ENCODE measurements at places on chromosomes 13 and 19.

- peak; percentile 24 for DNase-seq
- H3K27ac ChIP-seq: no peak overlapping the region
- no peaks in the 10 kb centered on the region for H3K4me1 ChIP-seq
- no peaks in the 10 kb centered on the region for H3K36me3 ChIP-seq
- no peak overlapping the region for H3K4me3 ChIP-seq
These were observed 18.5 kb downstream of the PTPRS start for GRCh38 chr19:5321851-5322681.

DNA sequence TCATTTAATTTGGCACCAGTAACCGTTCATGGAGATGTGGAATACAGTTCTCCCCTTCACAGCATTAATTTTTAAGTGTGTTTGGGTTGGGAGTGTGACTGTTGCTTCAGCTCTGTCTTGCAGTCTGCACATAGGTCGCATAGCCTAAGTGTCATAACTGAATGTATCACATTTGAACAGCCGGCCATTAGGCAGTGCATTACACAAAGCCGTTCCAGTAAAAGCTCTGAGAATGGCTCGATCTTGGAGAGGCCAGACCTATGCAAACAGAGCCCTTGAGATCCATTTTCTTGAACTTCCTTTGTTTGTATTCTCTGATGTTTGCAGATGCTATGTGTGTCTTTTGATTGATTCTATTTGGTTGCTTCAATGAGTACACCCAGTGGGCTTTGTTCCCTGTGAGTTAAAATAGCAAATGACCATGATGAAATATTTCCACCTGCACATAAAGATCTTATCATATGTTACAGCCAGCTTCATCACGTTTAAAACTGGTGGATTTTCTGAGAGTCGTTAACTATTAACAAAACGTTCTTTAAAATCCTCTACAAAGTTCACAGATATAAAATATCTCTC lies 1104.9 kb upstream of the SLC10A2 start:
- H3K36me3 ChIP-seq: no peaks in the 10 kb centered on the region
- no peak overlapping the region for H3K4me3 ChIP-seq
- H3K4me1 ChIP-seq: peaks cover 12% of the 10 kb centered on the region
- H3K27ac ChIP-seq: no peak overlapping the region
- DNase-seq: no peak

GRCh38 chr13:101425623-101426022 lies 9.3 kb upstream of the NALCN start:
- DNase-seq: no peak
- peaks cover 18% of the 10 kb centered on the region for H3K4me1 ChIP-seq
- H3K27me3 ChIP-seq: no peaks in the 10 kb centered on the region
- no peaks in the 10 kb centered on the region for H3K36me3 ChIP-seq

DNA sequence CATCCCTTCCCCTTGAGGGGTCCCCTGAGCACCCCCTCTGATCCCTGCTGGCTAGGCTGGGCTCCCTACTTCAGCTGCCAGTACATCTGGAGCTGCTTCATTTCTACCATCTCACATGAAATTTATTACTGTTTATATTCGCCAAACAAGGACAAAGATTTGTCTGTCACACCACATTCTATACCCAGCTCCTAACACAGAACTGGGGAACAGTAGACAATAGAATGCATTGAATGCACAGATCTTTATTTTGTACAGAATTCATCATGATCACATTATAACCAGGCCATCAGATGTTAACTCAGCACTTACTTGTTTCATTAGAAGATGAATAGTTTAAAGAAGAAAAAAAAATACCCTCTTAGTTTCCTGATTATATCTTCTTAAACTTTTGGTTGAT lies 159.4 kb downstream of the KLF5 start:
- no peaks in the 10 kb centered on the region for H3K4me1 ChIP-seq
- no peak overlapping the region for H3K4me3 ChIP-seq
- DNase-seq: no peak
- H3K27ac ChIP-seq: no peak overlapping the region

- H3K36me3 ChIP-seq: no peaks in the 10 kb centered on the region
- no peak for DNase-seq
- H3K4me1 ChIP-seq: 0 out of 2 replicates have a peak, but pooled peaks cover 5% of the 10 kb centered on the region
- H3K27ac ChIP-seq: no peak overlapping the region
These were observed 14.7 kb upstream of the USP12 start for GRCh38 chr13:27186295-27186694.

GRCh38 chr13:31793246-31793645 lies 53.9 kb downstream of the RXFP2 start:
- H3K4me3 ChIP-seq: no peak overlapping the region
- H3K4me1 ChIP-seq: no peaks in the 10 kb centered on the region
- no peak for DNase-seq
- no peak overlapping the region for H3K27ac ChIP-seq
- H3K36me3 ChIP-seq: no peaks in the 10 kb centered on the region
- no peaks in the 10 kb centered on the region for H3K27me3 ChIP-seq

GRCh38 chr19:1860042-1860775 lies 3.2 kb downstream of the KLF16 start:
- DNase-seq: peak; percentile 62
- no peak overlapping the region for H3K4me3 ChIP-seq
- peaks cover 10% of the 10 kb centered on the region for H3K4me1 ChIP-seq
- no peaks in the 10 kb centered on the region for H3K27me3 ChIP-seq
- H3K27ac ChIP-seq: no peak overlapping the region
- no peaks in the 10 kb centered on the region for H3K36me3 ChIP-seq

DNA sequence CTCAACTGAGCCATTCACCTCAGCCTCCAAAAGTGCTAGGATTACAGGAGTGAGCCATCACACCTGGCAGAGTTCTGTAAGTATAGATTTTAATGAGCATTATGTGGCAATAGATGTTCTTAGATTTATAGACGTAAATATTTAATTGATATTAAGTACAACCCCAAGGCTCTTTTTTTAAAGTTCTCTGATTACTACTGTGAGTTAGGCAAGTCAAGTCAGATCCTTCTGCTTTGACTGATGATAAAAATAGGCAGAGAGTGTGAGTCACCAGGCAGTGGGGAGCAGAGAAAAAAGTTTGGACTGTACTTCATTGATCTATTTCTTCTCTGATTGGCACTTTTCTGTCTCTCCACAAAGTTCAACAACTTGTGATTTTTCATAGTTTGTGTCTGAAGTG lies 1379.9 kb downstream of the UQCRFS1 start:
- no peak overlapping the region for H3K27ac ChIP-seq
- no peaks in the 10 kb centered on the region for H3K4me1 ChIP-seq
- no peaks in the 10 kb centered on the region for H3K27me3 ChIP-seq
- DNase-seq: no peak
- H3K4me3 ChIP-seq: no peak overlapping the region

DNA sequence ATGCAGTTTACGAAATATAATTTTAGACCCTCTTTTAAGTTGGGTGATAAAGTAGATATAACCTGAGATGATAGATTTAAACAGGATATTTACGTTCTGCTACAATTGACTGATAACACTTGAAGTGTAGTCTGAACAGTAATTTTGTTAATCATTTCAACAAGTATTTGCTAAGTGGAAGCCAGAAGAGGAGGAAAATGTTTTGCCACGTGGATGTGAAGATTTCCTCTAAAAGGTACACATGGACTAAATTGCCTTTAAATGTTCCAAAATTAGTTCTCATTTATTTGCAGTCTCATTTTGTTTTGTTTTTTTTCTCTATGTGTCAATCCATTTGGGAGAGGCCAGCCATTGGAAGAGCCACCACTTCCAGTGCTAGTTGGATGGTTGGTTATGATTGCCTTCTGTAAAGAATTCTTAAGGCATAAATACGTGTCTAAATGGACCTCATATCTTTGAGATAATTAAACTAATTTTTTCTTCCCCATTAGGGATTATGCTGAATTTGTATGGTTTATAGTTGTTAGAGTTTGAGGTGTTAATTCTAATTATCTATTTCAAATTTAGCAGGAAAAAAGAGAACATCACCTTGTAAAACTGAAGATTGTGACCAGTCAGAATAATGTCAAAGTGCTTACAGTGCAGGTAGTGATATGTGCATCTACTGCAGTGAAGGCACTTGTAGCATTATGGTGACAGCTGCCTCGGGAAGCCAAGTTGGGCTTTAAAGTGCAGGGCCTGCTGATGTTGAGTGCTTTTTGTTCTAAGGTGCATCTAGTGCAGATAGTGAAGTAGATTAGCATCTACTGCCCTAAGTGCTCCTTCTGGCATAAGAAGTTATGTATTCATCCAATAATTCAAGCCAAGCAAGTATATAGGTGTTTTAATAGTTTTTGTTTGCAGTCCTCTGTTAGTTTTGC lies 2.8 kb downstream of the MIR17HG start:
- no peak for DNase-seq
- peaks cover 8% of the 10 kb centered on the region for H3K4me1 ChIP-seq
- H3K4me3 ChIP-seq: peak overlapping the region; percentile 97

DNA sequence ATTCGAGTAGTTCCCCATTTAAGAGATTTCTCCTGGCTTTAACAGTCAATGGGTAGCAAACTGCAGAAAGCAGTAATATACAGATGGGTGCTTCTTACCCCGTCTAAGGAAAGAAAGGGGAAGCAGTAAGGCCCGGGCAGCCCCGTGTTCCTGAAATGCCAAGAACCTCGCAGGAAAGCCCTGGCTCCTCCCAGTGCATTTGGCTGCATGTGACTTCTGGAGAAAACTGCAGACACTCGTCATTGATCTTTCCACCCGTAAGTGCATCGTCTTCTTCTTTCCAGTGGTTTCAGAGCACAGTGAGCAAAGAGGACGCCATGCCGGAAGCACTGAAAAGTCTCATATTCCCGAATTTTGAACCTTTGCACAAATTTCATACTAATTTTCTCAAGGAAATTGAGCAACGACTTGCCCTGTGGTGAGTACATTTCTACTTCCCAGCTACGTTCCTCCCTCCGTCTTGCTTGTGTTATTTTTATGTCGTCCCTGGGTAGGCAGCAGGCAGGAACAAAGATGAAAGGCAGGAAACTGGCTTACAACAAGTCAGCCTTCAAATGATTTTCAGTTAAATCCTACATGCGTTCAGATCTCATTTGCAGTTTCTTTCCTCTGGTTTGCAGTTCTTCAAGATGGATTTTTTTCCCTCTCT lies 165.2 kb downstream of the STK24 start:
- H3K27me3 ChIP-seq: no peaks in the 10 kb centered on the region
- H3K4me3 ChIP-seq: no peak overlapping the region
- no peaks in the 10 kb centered on the region for H3K4me1 ChIP-seq

- 0 out of 2 replicates have a peak, but pooled peaks cover 2% of the 10 kb centered on the region for H3K4me1 ChIP-seq
- H3K4me3 ChIP-seq: no peak overlapping the region
- no peak for DNase-seq
- peaks cover 11% of the 10 kb centered on the region for H3K36me3 ChIP-seq
These were observed 58.9 kb upstream of the C1QTNF9 start for GRCh38 chr13:24250376-24251057.

DNA sequence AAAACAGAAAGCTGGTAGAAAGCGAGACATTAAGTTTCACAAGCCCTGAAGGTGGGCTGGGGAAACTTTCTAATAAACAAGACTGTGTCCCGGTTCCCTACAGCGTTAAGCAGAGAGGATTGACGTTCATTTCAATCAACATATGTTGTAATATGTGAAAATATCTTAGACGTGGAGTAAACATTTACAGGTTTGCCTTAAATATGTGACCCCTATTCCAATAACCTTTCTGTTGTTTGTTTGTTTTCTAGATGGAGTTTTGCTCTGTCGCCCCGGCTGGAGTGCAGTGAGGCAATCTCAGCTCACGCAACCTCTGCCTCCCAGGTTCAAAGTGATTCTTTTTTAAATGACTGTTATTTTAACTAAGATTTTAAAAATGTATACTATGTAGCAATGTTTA lies 526.2 kb downstream of the SUCLA2 start:
- H3K36me3 ChIP-seq: no peaks in the 10 kb centered on the region
- no peak overlapping the region for H3K27ac ChIP-seq
- no peaks in the 10 kb centered on the region for H3K4me1 ChIP-seq
- no peaks in the 10 kb centered on the region for H3K27me3 ChIP-seq

DNA sequence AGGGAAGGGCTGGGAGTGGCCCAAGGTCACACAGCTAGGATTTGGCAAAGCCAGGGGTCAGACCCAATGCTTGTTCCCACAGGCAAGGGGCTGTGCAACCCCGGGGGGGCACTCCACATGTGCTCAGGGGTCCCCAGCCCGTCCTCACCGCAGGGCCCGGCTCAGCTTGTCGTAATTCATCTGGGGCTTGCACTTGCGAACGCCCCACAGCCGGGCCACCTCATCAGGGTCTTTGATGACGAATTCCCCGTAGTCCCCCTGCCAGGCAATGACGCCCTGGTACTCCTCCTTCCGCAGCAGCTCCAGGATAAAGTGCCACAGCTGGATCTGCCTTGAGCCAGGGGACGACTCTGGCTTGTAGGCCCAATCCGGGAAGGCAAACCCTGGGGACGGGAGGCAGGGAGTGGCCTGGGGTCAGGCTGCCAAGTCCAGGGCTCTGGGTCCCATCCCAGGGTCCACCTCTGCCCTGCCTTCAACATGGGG lies 4.7 kb downstream of the ERF start:
- no peaks in the 10 kb centered on the region for H3K27me3 ChIP-seq
- H3K27ac ChIP-seq: no peak overlapping the region

- no peak for DNase-seq
- no peak overlapping the region for H3K4me3 ChIP-seq
- H3K4me1 ChIP-seq: no peaks in the 10 kb centered on the region
- peaks cover 14% of the 10 kb centered on the region for H3K27me3 ChIP-seq
- H3K27ac ChIP-seq: no peak overlapping the region
These were observed 2.4 kb downstream of the PDX1 start for GRCh38 chr13:27921961-27922882.

GRCh38 chr13:66477816-66478215 lies 752.3 kb downstream of the PCDH9 start:
- DNase-seq: no peak
- H3K4me3 ChIP-seq: no peak overlapping the region
- H3K27ac ChIP-seq: no peak overlapping the region
- no peaks in the 10 kb centered on the region for H3K36me3 ChIP-seq

DNA sequence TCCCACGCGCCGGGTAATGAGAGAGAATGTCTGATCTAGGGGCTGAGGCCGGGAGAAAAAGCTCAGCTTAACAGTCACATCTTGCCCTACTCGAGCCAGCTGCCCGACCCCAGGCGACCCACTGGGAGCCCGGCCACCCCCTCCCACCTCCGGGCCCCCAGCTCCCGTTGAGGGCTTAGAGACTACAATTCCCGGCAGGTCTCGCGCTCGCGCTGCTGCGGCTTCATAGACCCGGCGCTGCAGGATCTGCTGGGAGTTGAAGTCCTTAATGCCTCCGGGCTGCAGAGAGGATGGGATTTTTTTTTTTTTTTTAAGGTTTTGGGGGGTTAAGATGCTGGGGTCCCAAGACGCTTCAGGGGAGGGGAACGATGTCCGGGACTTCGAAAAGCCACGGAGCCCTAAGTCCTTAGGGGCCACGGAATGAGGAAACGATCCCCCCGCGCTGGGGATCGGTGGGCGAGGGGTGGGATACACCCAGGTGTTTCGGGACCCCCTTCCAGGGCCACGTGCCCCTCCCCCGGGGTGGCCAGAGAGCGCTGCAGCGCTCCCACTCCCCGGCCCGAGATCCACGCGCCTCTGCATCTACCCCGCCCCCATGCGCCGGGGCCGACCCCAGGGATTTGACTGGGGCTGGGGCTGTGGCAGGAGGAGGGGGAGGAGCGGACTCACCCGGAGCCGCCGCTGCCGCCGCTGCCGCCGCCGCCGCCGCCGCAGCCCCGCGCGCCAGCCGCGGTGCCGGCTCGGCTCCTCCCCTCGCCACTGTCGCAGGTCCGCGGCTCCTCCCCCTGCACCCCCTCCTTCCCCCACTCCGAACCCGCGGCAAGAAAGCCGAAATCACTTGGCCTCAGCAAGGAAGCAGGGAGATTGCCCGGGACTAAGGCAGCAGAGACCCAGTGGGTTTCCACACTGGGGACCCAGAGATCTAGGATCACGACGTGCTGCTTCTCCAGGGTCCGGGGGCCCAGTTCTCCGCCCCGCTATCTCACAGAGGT lies at the start of gene SYT3:
Gene SYT3, minus strand, starts transcription at position 761 of the 992 bp plus-strand sequence. CDS start 2,470 bp downstream, outside the sequence.
- H3K4me1 ChIP-seq: no peaks in the 10 kb centered on the region
- H3K27ac ChIP-seq: no peak within 1 kb of the TSS
- DNase-seq: no peak
- peaks cover 6% of the 10 kb centered on the region for H3K27me3 ChIP-seq
- H3K36me3 ChIP-seq: no peaks in the 10 kb centered on the region

Measured in SJCRH30 (cell line).